ENCODE measurements at places on chromosomes 7 and 10.

GRCh38 chr10:131086094-131086493 lies 225.4 kb downstream of the TCERG1L start:
- DNase-seq, result no peak

DNA sequence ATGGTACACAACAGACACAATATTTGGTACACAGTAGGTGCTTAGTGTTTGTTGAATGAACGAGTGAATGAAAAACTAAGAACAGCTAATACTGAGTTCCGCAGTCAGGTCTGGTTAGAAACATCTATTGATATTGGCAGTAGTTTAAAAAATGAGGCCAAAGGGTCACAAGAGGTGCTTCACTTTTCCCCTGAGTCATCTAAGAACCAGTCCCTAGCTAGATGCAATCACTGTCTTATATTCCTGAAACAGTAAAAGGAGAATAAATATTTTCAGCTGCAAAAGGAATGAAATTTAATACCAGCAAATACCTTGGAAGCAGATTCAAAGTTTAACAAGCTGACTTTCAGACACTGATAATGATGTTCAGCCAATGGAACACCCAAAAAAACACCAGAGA lies 54.5 kb downstream of the SCRN1 start:
- no peak for DNase-seq

DNA sequence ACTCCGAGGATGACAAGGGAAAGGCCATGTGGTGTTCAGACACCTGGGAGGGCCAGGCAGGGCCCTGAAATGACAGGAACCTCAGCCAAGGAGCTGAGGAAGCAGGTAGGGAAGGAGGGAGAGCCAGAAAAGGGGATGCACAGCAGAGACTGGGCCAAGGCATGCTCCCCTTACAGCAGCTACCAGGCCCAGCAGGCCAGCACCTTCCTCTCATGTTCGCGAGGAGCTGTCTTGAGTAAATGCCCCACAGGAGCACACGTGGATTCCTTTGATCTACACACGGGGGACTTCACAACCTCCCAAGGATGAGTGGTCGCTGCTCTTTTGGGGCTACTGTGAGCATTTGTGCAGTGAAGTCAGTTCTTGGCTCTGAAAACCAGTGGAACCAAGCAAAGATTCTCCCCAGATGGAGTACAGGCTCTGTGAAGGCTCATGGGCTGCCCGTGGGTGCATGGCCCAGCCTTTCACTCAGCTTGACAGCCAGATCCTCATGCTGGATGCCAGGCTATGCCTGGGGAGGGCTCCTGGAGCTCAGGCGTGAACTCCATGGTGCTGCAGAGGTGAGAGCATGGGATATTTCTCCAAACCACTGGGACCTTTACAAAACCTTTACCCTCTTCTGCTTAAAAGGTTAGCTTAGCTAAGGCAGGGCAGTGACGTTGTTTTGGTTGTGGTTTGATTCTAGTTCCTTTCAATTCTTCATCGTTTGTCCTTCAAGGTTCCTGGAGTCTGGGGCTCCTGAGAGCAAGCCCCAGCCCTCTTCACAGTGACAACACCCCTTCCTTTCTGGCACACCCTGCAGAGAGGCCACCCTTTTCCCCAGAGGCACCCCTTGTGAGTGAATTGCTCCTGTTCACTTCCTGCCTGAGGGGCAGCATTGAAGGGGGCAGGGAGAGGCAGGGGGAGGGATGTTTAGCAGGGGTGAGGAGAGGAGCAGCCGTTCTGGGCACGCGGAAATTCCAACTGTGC lies 74.2 kb upstream of the ZPBP start:
- DNase-seq, result no peak

GRCh38 chr10:60646966-60647796 lies 131.1 kb upstream of the CDK1 start:
- DNase-seq, result peak; percentile 31

GRCh38 chr10:79239924-79240581 lies 107.2 kb upstream of the PPIF start:
- DNase-seq, result no peak

- DNase-seq, result no peak
These were observed 10.4 kb downstream of the VCL start for GRCh38 chr10:74008212-74008731.

GRCh38 chr7:140982508-140982907 lies 32.2 kb downstream of the MRPS33 start:
- no peak for DNase-seq

- DNase-seq, result no peak
These were observed 104.7 kb downstream of the GFRA1 start for GRCh38 chr10:116168329-116168728.

- no peak for DNase-seq
These were observed 3.7 kb upstream of the ZNF438 start for GRCh38 chr10:31035266-31035798.

GRCh38 chr7:66523409-66523808 lies 105.3 kb upstream of the KCTD7 start:
- no peak for DNase-seq

- DNase-seq, result no peak
These were observed 268.2 kb downstream of the CCDC3 start for GRCh38 chr10:12733271-12733670.

DNA sequence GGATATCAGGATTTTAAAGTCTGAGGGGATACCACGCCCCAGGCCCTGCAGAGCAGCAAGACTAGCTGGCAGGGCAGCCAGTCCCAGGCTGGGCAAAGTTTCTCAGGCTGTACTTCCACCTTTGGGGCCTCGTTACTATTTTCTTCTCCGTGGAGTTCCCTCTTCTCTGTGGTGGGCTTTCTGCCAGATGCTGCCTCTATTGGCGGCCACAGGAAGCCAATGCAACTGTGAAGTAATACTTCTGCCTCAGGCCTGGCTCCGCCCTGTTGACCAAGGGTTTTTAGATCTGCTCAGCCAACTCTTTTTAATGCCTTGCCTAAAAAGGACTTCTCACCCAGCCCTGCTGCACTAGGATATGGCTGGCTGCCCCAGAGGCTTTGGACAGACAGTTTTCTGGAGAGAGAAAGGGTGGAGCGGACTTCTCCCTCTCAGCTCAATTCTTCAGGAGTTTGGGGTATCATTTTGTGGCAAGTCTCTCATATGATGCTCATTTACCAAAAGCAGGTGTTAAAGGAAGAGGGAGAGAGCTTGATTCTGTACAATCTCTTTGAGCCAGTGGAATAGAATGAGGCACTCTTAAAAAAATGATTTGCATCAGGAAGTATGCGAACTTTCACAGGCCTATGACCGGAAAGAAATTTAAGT lies 67.4 kb downstream of the HHEX start:
- no peak for DNase-seq

DNA sequence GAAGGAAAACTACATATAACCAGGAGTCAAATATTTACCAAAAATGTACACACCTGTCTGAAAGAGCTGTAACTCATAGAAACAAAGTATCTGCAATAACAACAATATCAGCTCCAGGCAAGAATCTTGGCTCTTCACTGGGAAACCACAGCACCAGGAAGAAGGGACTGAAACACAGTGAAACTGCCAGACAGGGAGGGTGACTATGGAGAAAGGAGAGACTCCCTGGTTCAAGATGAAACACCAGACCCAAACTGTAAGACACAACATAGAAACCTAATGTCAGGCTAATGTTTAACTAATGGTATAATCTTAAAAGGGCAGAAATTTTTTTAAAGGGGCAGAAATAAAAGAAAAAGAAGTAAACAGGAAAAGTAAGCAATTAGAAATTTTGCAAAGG lies 11.5 kb upstream of the TAS2R39 start:
- no peak for DNase-seq

DNA sequence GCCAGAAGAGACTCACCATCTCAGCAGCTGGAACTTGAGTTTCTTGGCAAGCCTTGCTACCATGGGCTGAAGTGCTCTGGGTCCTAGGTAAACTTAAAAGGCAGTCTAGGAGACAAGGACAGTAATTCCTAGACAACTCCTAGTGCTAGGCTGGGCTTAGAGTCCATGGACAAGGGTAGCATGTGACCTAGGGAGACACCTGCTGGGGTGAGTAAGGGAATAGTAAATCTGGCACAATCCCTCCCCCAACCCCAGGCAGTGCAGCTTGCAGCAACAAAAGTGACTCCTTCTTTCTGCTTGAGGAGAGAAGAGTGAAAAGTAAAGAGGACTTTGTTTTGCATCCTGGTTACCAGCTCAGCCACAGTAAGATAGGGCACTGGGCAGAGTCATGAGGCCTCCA lies 316.5 kb upstream of the IMMP2L start:
- no peak for DNase-seq

GRCh38 chr7:139817249-139817648 lies 11.8 kb upstream of the TBXAS1 start:
- DNase-seq, result no peak

- no peak for DNase-seq
These were observed 97.6 kb downstream of the LMBR1 start for GRCh38 chr7:156795415-156795814.

GRCh38 chr7:151732292-151732691 lies 144.6 kb downstream of the PRKAG2 start:
- DNase-seq, result no peak

All from NCI-H1105 treated with DMSO at 0.1 percent for 48 hours (cell line).